ENCODE measurements at places on chromosomes 3 and 15. TPM values are rescaled to one million over a fixed set of nuclear protein-coding genes. Genes with fewer than 3 reads are reported as not detected.

SLC9C1 gene
- not detected for polyA plus RNA-seq

SLC28A1 gene
- not detected for polyA plus RNA-seq

SPATA12 gene
- 0.12 TPM for polyA plus RNA-seq

AHSG gene
- polyA plus RNA-seq: not detected

ADCY5 gene
- polyA plus RNA-seq: 15.4 TPM

SMCO1 gene
- not detected for polyA plus RNA-seq

GOLGA6L7 gene
- polyA plus RNA-seq: not detected

FOXB1 gene
- polyA plus RNA-seq: not detected

OXSM gene
- polyA plus RNA-seq: 8.9 TPM

GP9 gene
- polyA plus RNA-seq: not detected

CPN2 gene
- not detected for polyA plus RNA-seq

RETNLB gene
- polyA plus RNA-seq: not detected

CHRM5 gene
- not detected for polyA plus RNA-seq

COLQ gene
- 2.8 TPM for polyA plus RNA-seq
